Mesothelial cell of epicardium (in vitro differentiated cells): ENCODE measurements at places on chromosomes 4 and X. TPM values are rescaled to one million over a fixed set of nuclear protein-coding genes. Genes with fewer than 3 reads are reported as not detected.

DNA sequence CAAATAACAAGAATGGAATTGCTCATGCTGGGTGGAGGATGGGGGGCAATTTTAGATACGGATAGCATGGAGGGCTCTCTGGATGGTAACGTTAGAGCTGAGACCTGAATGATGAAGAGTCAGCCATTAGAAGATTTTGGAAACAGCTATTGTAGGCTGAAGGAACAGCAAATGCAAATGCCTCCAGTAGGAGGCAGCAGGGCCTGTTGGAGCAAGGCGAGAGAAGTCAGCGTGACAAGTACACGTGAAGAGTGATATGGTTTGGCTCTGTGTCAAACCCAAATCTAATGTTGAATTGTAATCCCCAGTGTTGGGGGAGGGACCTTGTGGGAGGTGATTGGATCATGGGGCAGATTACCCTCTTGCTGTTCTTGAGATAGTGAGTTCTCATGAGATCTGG, 59.3 kb upstream of the SOD3 start:
- no peak for DNase-seq

DNA sequence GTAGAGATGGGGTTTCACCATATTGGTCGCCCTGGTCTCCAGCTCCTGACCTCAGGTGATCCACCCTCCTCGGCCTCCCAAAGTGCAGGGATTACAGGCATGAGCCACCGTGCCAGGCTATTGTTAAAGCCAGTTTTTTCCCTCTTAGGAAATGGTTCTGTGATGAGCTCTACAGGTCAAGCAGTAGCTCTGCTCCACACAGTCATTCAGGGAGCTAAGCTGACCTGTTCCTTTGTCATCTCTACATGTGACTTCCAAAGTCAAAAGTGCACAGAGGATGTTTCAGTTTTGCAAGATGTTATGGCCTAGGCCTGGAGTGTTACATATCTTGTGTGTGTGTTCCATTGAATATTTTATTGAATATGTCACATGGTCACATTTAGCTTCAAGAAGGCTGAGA, 11.4 kb downstream of the MCUB start:
- DNase-seq: no peak

DNA sequence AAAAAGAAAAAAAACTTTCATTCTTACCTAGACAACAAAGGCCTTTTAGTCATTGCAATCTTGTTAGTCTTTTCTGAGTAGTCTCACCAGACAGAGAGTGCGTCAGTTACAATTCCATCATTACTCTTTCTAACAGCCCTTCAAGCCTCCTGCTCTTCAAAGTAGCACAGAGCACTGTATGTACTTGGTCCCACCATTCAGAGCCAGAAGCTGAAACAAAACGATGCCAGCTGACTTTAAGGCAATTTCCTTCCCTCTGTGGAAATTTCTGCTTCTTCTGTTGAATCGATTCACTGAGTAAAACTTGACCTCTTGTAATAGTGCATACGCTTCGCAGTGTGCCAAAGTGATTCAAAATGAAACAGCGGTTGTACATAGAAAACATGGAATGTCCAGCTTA, 57.7 kb upstream of the TENM3 start:
- no peak for DNase-seq

- no peak for DNase-seq
Measured at GRCh38 chrX:80266287-80266686, 154.0 kb upstream of the TENT5D start.

DNA sequence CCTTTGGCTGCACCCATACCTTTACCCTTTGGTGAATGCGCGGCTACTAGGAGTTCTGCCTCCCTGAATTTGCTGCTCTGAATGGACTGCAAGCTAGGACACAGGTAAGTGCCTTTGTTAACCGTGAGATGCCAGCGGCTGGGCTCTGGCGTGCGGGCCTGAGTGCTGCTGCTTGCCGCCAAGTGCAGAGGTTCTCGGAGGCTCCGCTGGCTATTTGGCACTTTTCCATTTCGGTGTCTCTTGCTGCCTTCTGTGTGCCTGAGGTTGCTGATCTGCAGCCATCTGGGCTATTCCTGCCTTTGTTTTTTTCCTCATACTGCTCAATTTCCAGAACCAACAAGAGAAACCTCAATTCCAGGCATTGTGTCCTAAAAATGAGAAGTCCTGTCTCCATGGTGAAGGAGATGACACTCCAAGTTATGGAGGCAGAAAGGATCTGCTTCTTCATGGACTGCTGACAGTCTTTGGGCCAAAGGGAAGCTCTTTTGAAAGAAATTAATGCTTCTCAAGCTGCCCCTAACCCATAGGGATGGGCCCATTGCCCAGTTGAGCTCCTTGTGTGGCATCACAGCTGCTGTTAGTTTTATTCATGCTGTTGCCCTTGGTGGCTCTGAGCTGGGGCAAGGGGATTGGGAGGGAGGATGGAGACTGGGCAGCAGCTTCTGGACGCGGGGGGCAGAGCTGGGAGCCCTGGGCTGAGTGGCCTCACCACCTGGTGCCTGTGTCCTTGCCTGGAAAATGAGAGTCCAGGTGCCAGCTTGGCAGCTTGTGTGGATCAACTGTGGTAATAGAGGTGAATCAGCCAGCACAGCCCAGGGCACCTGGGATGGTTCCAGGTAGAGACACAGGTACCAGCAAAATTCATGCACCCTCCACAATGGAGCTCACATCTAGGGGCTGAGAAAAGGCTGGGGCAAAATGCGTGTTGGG, 3.8 kb upstream of the TBC1D14 start:
- no peak for DNase-seq

DNA sequence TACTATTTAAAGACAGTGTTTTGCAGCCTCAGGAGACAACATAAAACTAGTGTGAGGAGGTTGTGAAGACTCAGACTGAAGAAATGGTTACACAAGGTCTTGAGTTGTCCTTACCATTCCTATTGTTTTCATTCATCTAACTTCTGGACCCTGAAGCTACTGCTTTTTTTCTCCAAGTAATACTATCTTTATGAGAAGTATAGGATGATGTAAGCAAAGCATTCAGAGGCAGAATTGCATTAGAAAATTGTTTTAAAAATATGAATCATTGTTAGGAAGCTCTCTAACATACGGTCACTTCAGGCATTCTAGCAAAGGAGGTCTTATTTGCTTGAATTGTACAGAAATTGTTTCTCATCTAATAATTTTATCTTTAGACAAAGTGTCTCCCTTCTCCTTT, 357.8 kb downstream of the TLL1 start:
- no peak for DNase-seq

The RASGEF1B gene
- total RNA-seq: 6.8 to 7.2 TPM (median 7.2 TPM) in 3 replicates

DNA sequence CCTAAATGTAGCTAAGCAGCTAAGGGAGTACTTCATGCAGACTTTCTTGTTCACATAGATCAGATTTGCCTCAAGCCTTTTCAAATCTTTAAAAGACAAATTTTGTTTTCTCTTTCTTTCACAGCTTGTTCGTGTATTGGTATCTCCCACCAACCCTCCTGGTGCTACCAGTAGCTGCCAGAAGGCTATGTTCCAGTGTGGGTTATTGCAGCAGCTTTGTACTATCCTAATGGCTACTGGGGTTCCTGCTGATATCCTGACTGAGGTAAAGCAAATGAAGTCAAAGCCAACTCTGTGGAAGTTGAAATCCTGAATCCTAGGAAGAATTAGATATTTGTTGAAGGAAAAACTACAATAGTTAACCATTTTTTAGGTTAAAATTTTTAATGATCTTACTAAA, 62.6 kb downstream of the USO1 start:
- no peak for DNase-seq

The BRS3 gene
- total RNA-seq: not detected in 3 replicates

GRCh38 chr4:23130845-23131244, 438.1 kb downstream of the GBA3 start:
- DNase-seq: no peak

DNA sequence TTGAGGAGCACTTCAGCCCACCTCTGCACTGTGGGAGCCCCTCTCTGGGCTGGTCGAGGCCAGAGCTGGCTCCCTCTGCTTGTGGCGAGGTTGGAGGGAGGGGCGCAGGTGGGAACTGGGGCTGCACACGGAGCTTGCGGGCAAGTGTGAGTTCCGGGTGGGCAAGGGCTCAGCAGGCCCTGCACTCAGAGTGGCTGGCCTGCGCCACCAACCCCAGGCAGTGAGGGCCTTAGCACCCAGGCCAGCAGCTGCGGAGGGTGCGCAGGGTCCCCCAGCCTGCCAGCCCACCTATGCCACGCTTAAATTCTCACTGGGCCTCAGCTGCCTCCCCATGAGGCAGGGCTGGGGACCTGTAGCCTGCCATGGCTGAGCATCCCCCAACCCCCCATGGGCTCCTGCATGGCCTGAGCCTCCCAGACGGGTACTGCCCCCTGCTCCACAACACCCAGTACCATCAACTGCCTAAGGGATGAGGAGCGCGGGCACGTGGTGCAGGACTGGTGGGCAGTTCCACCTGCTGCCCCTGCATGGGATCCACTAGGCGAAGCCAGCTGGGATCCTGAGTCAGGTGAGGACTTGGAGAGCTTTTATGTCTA, 110.9 kb downstream of the SLC39A8 start:
- DNase-seq: no peak

The GPM6B gene
- 5.4 to 7.0 TPM (median 6.2 TPM) in 3 replicates for total RNA-seq

GRCh38 chr4:96993560-96993959, 1149.7 kb downstream of the STPG2 start:
- no peak for DNase-seq

DNA sequence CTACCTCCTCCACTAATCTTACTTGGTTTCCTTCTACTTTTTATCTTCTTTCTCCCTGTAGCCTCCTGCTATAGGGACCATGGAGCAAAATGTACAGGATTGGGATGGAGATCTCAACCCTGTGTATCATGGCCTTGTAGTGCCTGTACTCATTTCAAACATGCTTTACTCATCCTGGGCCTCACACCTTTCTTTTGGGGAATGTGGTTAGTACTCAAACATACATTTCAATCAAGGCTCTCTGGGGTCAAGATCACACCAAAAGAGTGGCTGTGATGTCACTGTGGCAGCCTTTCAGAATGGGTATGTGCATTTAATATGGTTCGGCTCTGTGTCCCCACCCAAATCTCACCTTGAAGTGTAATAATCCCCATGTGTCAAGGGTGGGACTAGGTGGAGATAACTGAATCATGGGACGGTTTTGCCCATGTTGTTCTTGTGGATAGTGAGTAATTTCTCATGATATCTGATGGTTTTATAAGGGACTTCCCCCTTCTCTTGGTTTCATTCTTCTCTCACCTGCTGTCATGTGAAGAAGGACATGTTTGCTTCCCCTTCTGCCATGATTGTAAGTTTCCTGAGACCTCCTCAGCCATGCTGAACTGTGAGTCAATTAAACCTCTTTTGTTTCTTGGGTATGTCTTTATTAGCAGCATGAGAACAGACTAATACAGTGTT, 205.1 kb downstream of the RASL11B start:
- no peak for DNase-seq

DNA sequence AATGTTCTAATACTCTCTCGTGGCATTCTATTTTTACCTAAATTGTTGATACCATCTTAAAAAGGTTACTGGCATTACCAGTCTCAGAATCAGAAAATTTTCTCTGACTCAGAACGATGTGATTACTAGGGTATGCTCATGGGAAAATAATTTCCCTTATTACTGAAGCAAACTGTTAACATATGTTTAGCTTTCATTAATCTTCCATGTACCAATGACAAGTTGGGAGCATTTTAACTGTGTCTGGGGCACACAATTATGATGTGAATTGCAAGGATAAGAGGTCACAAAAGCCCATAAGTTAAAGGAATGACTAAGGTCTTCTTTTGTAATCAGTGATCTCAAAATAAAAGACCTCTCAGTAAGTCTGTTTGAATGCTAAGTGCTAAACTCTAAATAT, 1254.6 kb downstream of the PCDH18 start:
- no peak for DNase-seq

DNA sequence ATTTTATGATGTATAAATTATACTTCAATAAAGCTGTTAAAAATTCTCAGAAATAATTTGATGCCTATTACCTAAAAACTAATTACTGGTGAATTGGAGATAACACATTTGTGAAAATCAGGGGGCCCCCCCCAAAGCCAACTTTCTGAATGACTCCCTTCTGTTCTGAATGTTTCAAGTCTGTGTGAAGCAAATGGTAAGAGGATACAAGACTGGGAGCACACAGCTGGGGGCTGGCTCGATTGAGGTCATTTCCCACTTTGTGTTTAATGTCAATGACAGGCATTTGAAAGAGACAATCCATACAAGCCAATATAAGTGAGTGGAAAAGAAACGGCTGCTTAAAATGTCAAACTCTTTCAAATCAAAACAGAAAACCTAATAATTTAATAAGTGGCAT, 155.8 kb downstream of the SH2D1A start:
- DNase-seq: no peak

DNA sequence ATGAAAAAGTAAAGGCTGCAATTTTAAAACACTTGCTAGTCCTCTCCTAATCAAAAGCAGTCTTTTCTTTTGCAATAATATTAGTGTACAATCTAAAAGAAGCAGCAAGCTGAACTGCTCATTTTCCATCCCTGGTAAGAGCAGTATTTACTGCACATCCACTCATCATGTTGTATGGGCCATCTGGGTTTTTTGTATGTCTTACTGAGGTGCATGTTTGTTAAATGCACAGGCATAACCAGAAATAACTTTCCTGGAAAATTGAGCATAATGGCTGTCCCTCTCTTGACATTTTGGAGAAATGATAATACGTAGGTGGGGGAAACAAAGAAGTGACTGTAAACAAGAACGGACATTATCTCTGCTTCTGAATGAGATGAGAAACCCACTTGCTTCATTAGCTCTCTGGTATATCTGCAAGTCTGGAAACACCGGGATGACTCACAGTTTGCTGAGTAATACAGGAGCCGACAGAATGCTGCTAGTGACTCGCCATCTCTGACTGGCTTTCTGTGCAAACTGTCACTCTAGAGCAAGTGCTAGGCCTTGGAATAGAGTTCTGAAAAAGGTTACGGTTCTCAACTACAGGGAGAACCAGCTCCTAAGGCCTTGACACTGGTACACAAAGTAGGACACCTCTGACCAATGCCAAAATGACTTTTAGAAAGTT, 85.7 kb upstream of the MTM1 start:
- DNase-seq: no peak

DNA sequence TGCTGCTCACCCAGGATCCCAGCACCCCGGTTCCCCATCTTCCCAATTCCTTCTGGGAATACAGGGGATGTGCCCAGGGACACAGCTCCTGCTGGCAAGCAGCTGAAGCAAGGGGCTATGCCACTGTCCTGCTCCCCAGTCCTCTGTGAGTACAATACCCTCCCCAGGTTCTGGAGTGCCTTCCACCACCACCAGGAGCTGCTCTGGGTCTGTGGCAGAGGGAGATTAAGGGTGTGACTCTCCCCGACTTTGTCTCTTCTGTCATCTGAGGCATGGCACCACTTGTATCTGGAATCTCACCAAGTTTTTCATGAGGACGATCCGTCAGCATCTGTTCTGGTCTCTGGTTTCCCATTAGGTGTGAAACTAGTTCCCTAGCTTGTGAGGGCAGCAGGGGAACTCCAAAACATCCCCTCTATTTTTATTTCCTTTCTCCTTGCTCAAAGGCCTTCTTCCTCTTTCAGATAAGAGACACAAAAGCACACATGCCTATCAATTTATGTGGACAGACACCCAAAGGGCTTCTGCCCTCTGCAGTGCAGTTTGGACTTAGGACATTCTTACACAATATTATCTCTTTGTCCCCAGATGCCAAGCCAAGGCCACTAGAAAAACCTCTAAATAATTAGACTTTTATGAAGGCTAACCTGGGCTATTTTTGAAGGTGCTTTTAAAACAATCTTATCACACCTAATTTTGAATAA, 26.8 kb downstream of the MGST2 start:
- DNase-seq: no peak

The CCNB3 gene
- 0.36 to 0.60 TPM (median 0.40 TPM) in 3 replicates for total RNA-seq

- DNase-seq: no peak
Measured at GRCh38 chr4:162586266-162586665, 422.5 kb upstream of the FSTL5 start.
